ENCODE measurements at places on chromosomes 7 and 10. TPM values are rescaled to one million over a fixed set of nuclear protein-coding genes. Genes with fewer than 3 reads are reported as not detected.

DNA sequence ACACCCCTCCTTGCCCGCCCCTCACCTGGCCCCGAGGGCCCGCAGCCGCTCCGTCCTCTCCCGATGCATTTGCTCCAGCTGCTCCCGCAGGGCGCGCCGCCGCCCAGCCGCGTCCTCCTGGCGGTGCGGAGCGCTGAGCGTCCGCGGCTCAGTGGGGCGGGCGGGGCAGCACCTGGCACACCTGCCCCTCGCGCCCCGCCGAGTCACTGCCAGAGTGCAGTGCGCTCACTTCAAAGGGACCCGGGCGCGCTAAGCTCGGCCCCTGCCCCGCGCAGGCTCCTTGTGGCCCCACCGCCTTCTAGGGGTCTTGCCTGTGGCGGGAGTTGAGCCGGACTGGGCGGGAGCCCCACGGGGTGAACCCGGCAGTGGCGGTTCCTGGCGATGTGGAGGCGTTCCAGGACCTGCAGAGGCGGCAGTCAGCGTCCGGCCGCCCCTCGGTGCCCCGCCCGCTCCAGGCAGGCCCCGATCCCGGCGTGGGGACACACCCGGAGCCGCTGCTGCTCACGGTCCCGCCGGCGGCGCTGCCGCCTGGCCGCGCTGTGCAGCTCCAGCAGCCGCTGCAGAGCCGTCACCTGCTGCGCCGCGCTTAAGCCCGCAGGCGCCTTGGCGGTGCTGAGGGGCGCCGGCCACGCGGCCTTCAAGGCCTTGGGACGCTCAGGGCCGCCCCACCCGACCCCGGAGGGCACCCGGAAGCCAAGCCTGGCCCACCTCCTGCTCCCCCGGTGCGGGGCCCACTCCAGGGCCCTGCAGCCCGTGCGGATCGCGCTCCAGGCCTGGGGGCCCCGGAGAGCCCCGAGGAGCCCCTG lies 6.7 kb downstream of the ATP6V1F start:
- no peak for DNase-seq

DNA sequence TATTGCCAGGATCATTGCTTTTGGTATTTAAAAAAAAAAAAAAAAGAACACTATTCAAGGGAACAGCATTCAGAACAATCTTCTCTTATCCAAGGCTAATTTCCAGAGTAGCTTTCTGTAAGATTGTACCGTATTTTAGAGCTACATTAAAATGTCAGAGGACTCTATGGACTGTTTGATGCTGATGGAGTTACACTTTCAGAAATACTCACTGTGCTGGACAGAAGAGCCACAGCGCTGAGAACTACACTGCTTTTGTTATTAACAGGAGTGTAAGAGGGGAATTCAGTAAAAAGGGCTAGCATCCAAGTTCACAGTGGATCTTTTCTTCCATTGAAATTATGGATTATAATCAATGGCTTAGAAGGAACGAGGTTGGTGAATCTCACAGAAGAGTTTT lies 247.7 kb downstream of the AHR start:
- no peak for DNase-seq

- DNase-seq, result peak; percentile 73
Measured at GRCh38 chr10:118543714-118544400, 51.6 kb downstream of the PRLHR start.

- DNase-seq, result no peak
Measured at GRCh38 chr10:31947144-31947926, 18.7 kb upstream of the ARHGAP12 start.

GRCh38 chr7:45515346-45515745 lies 58.8 kb upstream of the ADCY1 start:
- DNase-seq, result no peak

DNA sequence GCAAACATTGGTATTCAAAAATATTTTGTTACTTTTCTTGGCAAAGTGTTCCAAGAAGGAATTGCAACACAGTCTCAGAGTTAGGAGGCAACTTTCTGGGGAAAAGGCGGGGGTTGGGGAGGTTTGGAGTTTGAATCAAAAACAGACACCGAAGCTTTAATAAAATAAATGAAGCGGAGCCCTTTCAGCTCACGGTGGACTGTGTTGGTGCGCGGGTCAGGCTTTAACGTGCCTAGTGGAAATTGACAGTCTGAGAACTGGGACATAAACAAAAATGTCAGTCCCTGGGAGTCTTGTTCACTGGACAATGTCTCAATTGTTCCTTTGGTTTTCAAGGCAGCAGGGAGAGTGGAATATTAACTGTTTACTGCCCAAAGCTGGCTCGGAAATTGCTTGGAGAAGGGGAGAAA lies 109.3 kb downstream of the TCF7L2 start:
- DNase-seq, result no peak

Gene PDCD11
- 46.3 TPM for total RNA-seq

Gene ECHS1
- total RNA-seq, result 127 TPM

Gene DYNC1I1
- total RNA-seq, result 2.5 TPM

Gene HOXA6
- total RNA-seq, result 10.9 TPM

Gene TEX47
- total RNA-seq, result not detected

Gene NEURL1
- total RNA-seq, result 102 TPM

Gene CDK14
- total RNA-seq, result 38.1 TPM

Measured in type B pancreatic cell (in vitro differentiated cells).